ENCODE measurements at places on chromosomes 12 and 14.

DNA sequence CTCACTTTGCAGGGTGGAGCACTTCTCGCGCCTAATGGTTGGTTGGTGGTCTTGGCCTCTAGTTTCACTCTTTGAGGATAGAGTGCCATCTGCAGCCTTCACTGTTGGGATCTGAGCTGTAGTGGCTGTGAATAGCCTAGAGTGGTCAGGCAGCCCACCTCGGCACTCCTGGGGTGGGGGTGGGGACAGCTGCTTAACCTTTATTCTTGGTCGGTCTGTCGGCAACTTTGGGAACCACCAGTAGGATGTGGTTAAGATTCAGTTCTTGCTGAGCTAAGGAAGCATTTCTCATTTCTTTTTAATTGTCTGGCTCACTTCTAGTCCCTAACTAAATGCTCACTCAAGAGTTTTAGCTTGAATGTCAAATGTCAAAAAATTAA is 21.1 kb downstream of the TMBIM6 start:
- DNase-seq: no peak

GRCh38 chr14:50726372-50727107 is 58.4 kb upstream of the SAV1 start:
- DNase-seq: no peak

GRCh38 chr14:68203871-68204270 is 384.3 kb downstream of the RAD51B start:
- no peak for DNase-seq

GRCh38 chr14:22471545-22472121 is 117.4 kb downstream of the DAD1 start:
- peak; percentile 30 for DNase-seq

GRCh38 chr14:92088494-92088893 is 17.9 kb downstream of the ATXN3 start:
- no peak for DNase-seq
